Panc1 (cell line): ENCODE measurements at places on chromosomes 16 and 17. TPM values are rescaled to one million over a fixed set of nuclear protein-coding genes. Genes with fewer than 3 reads are reported as not detected.

- no peak for DNase-seq
Observed at GRCh38 chr17:44831371-44831770, 1.3 kb upstream of the GJC1 start.

DNA sequence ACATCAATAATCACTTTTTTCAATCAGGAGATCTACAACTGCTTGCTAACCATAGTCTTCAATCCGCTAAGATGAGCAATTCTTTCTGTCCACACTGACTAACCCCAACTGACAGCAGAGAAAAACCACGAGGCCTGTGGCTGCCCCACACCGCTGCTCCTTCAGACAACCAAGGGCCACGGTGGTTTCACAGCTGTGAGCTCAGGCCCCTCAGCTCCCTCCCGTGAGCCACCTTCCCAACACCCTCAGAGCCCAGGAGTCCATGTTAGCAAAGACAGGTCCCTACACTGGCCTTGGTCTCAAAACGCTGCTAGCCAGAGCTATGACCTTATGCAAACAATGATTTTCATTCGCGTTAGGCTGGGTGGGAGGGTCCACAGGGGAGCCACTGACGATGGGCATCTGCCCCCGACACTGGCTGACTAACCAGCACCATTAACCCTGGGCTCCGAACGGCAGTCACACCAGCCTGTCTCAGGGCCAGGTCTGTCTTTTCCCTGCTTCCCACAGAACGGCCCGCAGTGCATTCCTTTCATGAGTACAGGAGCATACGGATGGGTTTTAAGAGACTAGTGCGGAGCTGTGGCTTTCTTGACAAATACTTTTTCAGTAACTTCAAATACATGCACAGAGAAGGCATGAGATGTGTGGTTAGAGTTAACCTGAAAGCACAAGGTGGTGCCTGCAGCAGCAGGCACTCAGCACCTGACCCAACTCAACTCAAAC is 67.3 kb downstream of the ANKRD11 start:
- no peak for DNase-seq

DNA sequence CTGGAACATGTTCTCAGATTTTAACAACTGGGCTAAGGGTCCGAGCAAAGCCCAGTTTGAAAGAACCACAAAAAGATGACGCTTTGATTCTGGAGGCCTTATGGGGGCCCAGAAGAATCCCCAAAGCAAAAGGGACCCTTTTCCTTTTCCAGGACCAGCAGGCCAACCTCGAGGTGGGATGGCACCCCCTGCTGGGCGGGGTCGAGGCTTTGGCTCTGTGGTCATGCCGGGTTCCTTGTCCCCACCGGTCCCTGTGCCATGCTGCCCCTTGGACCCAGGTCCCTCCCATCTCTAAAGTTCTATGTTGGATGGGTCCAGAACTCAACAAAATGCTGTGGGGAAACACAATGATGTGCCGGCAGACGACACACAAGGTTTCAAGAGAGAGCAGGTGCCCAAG is 30.9 kb downstream of the TMEM204 start:
- no peak for DNase-seq

DNA sequence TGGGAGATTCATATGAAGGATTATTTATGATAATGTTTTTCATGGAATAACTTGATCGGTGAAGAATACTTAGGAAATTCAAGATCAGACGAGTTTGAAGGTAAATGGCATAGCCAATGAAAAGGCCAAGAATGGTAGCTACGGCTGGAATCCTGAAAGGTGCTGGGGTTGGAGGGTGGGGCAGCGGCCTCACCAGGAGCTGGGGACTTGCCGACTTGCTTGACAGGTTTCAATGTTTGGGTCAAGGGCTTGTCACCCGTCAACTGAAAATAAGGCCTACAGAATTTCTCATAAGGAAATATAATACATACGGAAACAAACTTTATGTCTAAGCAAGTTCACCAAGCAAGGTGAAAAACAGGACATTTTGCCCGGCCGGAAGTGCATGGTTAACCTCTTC is 9.9 kb downstream of the CRYM start:
- no peak for DNase-seq

DNA sequence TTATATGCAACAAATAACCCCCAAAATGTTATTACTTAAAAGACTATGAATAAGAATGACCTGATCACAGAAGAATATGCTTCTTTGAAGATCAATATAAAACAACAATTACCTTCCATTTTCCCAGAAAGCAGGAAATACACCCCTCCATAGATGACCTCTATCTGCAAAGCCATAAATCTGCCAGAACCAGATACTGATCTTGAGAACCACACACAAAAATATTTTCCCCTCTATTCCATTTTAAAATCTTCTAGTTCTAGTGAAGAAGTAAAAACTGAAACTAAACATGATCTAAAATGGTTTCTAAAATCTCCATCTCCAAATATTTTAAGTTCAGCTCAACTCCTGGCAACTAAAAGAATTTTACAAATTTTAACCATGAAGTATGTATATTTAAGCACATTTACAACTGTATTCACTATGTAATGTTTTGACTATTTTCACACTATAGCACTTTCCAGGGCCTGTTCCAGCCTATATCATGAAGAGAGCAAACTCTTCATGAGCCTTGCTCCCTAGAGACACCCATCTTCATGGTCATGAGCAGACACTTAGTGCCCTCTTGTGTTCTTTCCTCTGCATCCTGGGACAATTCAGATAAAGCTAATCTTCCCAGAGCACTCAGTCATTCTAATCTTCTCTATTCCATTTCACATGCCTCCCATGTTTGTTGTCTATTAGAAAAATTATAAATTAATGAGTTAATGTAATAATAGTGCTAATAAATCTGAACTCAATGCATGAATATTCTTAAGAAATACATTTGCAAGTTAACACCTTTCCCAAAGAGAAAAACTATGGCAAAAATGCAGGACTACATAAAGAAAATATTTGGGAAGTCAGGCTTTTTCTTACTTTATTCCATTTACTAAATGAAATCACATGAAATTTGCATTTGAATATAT is 87.0 kb downstream of the HELZ start:
- no peak for DNase-seq

DNA sequence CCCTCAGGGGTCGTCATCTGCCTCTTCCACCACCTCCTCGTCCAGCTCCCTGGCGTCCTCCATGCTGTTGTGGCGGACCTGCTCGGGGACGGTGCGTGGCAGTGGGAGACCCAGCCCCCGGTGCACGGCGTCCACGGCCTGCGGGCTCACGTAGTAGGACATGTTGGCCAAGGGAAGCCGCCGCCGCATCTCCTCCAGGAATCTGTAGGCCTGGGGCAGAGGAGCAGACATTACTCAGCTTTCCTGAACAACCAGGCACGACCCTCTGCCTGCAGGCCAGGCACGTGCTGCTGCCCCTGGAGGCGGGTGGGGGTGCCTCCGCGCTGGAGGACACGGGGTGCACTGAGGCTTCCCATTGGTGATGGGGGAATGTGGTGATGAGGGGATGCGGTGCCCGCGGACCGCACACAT is 17.8 kb downstream of the TELO2 start:
- DNase-seq, result no peak

- DNase-seq, result no peak
Observed at GRCh38 chr16:55436587-55436986, 42.4 kb upstream of the MMP2 start.

DNA sequence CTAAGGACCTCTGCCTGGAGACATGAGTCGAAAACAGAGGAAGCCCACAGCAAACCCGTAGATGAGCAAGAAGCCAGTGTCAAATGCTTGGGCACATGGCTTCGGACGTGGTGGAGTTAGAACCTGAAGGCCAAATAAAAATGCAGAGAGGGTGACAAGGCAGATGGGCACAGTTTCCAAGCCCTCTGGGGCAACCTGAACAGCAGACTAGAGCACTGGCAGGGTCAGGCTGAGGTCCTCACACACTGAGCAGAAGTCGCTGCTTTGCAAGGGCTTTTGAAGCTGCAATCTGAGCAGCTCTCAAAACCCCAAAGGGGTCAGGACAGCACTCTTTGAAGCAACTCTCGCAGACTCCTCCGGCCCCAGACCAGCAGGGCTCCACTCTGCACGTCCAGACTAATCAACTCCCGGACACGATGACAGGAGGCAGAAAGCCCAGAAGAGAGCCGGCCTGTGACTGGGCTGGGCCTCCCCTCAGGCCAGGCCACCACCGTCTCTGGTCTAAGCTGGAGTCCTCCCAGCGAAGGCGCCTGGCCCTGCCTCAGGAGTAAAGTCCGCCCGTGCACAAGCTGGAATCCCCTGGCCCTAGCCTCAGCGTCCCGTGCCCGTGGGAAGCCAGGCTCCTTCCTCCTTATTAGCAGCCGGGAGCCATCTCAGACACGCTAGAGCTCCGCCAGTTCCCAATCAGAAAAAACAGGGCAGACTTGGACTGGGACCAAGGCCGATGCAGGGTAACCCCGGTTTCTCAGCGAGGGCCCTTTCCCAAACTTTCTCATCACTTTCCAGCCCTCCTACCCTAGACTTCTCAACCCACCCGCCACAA is 924 bp downstream of the SMARCD2 start:
- DNase-seq, result no peak

DNA sequence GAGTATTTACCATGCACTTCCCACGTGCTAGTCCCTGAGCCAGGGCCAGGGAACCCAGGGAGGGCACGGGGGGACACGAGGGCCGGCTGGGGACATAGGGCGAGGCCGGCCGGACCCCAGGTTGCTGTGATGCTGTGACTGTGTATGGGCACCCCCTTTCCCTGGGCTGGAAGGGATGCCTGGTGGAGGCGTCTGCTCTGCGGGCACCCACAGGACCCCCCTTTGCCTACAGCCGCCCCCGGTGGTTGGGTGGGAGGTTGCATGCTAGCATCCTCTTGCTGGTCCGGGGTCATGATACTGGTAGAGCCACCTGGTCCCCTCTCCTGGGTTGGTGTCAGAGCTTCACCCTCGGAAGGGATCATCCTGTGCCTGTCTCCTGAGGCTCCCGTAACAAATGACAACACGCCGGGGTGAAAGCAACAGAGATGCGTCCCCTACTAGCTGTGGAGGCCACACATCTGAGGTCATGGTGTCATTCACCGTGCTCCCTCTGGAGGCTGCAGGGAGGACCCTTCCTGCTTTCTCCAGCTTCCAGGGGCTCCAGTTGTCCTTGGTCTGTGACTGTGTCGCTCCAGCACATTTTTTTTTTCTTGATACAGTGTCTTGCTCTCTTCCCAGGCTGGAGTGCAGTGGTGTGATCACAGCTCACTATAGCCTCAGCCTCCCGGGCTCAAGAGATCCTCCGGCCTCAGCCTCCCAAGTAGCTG is 3.1 kb upstream of the CIAO3 start:
- no peak for DNase-seq

- no peak for DNase-seq
Observed at GRCh38 chr16:12798846-12799245, 4.8 kb downstream of the CPPED1 start.

- DNase-seq, result no peak
Observed at GRCh38 chr16:86964796-86965241, 352.4 kb downstream of the C16orf95 start.

- DNase-seq, result no peak
Observed at GRCh38 chr16:85751698-85752501, 1.0 kb upstream of the C16orf74 start.

- no peak for DNase-seq
Observed at GRCh38 chr16:48523415-48524204, 86.4 kb downstream of the N4BP1 start.

PRSS22 gene
- total RNA-seq, result 23.9 TPM

CHAD gene
- total RNA-seq, result not detected

OTOP3 gene
- not detected for total RNA-seq

DNAAF8 gene
- 2.3 TPM for total RNA-seq
